Stimulated activated CD8-positive, alpha-beta memory T cell treated with anti-CD3 and anti-CD28 coated beads, Interleukin-2, amount 100 ng/mL, for 48 hours (primary cell): ENCODE measurements at places on chromosomes 1 and 21.

DNA sequence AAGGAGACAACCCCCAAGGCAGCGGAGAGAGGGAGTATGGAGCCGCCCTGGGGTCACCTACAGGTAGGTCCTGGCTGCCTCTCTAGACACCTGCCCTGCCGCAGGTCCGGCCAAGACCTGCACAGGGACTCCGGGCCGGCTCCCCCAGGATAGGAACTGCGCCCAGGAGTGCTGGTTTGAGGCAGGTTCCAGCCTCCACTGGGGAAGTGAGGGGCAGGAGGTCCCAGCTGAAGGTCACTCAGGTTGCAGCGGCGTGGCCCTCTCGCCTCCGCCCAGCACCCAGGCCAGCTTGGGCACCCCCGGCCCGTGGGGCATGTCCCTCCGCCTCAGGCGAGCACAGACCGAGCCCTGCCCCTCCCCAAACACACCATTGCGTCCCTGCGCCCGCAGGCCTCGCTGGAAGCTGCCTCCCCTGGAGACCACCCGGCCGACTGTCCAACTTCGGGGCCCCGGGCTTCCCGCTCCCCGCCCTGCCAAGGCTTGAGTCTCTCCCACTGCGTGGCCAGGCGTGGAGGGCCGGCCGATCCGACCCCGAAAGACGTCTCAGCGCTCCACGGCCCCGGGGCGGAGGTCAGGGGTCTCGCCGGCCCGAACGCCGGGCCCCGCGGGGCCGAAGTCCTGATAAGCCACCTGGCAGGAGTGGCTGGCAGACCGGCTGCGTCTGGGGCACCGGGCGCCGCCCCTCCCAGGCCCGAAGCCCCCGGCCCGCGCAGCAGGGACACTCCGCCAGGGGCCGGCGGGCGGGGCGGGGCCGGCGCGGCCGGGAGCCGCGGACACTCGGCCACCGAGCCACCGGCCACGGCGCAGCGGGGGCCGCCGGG lies 1.4 kb upstream of the SKI start:
- DNase-seq, result no peak

DNA sequence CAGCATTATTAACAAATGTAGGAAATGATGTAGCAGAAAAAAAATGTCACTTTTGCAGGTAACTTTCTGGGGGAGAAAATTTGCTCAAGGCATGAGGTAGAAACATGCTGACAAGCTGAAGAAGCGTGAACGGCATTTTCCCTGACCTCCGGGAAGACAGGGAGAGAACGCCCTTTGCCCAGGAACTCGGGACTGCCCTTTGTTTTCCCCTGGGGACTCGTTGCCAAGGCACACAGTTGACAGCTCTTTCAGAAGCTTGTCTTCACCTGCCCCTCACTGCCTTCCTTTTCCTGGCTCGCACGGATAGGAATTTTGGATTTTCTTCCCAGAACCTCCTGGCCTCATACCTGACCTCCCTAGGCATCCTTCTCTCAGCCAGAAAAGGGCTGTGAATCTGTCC lies 52.7 kb upstream of the COA6 start:
- DNase-seq, result no peak

GRCh38 chr21:25361765-25362164 lies 245.5 kb downstream of the MRPL39 start:
- no peak for DNase-seq

DNA sequence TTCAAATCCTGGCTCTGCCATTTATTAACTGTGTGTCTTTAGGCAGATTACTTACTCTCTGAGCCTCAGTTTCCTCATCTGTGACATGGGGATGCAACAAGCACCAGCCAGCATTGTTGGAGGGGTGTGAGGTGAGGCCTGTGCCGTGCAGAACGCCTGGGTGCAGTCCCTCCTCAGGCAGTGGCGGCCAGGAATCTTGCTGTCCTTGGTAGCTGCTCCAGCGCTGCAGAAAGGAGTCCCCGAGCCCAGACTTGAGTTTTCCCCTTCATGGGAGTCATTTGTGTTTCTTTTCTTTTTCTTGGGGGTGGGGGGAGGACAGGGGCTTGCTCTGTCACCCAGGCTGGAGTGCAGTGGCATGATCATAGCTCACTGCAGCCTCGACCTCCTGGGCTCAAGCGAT lies 46.6 kb downstream of the DISP3 start:
- no peak for DNase-seq

DNA sequence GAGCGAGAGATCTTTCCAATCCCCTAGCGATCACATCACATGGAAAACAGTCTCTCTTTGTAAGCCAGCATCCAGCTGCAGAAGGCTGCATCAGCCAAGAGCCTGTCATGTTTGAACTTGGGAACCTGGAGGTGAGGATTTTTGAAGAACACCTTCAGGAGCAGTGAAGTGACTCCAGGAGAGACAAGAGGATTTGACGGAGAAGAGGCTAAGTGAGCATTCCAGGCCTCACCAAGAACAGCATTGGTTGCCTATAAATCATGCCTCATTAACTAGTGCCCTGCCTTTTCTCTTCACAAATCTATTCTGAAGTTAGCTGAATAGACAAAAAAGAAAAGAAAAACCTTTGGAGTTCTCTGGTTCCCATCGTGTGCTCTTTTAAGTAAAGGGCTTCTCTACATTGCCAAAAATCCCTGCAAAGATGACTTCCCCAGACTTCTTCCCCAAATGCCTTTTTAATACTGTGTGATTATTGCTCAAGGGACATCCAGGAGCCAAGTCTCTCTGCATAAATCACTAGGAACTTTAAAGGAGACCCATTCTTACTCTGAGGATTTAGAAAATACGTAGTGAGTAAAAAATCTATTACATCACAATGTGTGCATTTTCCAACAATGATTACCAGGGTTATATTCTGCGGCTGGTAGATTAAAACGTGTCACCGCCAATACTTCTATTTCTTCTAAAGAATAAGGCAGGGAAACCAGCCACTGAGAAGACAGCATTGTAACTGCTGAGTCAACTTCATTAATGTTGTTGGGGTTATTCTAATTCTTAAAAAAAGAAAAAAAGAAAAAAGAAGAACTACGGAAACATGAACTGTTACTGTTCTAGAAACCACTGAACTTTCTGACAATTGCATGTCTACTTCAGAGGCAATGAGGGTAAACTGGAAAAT lies 95.2 kb downstream of the KIF14 start:
- DNase-seq, result no peak

GRCh38 chr1:234047123-234047522 lies 142.6 kb downstream of the SLC35F3 start:
- no peak for DNase-seq

DNA sequence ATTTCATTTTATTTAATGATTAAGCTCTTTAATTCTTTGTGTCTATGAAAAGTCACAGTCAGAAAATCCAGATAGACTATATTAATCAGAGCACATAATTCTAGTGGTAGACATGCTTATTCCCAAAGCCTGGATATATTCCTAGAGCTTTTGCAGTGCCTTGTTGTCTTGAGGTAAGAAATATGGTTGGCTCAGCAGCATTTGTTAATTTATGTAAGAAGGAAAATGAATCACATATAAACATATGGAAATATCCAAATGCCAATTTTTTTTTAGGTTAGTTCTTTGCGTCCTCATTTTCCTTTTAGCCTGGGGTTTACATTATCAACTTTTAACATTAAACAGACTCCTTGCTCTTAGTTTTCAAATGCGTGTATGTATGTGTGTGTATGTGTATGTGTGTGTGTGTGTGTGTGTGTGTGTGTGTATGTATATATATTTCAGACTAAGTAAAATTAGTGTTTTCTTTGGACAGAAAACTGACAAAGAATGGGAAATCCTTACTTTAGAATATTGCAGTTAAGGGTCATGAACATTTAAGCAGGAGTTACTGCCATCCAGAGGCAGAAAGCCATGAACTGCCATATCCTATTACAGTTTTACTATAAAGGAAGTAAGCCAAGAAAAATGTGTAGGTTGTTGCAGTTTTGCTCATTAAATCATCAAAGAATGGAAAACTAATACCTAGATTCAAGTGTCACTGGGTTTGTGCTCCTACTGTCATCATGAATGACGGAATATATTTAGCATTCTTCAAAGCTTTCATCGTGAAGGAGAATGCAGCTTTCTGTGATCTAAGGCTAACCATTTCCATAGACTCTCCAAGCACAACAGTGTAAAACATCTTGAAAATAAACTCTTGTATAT lies 477.1 kb upstream of the NR5A2 start:
- no peak for DNase-seq

DNA sequence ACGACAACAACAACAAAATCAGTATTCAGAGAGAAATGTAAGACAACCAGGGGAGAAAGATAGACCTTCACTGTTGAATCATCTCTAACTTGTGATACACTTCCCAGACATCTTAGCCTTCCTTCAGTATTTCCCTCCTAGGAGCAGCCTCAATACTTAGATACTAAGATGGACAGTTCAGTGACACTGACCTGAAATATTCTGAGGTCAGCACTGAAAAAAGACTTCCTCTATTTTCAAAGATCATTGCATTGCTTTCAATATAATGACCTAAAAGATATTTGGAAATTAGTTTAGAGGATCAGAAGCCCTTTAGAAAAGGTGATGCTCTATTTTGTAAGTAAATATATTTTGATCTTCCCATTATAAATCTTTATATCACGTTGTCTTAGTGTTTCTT lies 101.0 kb downstream of the MRPL39 start:
- DNase-seq, result no peak

DNA sequence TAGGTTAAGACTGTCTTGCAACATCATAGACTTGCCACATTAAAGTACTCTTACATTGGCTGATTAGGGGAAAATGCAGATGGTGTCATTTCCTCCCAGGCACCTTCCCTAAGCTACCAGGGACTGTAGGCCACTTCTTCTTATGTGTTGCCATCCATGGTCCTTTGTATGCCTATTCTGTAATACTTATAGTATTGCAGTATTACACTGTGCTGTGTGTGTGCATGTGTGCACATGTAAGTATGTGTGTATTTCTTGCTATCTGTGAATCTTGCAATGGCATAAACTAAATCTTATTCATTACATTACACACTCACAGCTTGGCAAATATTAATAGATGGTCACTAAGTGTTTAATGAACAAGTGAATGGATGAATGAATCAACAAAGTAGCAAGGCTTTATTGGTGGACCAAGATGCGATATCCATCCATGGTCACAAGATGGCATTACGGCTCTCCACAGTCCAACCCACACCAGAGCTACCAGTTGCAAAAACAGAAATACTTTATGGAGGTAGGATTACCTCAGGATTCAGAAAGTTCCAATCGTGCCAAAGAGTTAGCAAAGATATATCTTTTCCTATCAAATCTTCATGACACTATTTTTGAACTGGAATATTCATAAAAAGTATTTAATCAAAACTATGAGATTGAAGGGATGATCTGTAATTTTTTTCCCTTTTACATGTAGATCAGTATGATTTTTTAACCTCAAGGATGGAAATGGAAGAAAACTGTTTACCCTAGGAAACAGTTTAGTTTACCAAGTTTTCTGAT lies 160.2 kb downstream of the DENND1B start:
- DNase-seq, result no peak

DNA sequence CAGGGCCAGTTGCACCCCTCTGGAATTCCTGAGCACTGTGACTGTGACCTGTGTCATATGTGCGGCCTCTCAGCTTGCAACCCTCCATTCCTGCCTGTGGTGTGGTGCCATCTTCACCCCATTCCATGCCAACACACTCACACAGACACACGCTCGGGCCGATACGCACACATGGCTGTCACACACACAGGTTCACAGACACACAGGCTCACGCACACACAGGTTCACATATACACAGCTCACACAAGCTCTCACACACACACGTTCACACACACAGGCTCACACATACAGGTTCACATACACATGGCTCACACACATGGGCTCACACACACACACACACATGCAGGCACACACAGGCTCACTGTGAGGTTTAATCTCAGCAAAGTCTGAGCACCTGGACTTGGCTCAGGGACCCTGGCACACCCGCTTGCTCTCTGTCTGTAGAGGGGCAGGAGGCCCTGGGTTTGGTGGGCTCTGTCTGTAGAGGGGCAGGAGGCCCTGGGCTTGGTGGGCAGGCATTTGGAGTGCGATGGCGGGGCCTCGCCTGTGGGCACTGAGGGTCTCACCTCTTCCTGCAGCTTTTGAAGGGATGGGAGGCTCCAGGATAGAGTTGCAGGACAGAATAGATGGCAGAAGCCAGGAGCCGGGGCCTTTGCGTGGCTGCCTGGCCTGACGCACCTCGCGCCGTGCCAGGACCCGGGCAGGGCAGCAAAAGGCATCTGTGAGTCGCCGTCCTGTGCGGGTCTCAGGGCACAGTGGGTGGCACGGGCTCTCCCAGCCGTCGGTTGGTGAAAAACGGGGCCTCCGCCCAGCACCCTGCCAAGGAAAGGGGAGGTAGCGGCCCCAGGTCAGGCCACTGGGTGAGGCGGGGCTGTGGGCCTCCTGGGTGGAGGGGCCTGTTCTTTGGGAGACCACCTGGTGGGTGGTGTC lies 17.1 kb downstream of the COL18A1 start:
- no peak for DNase-seq
